Transverse colon (tissue), 4 donors: ENCODE measurements at places on chromosomes 2 and 18. TPM values are rescaled to one million over a fixed set of nuclear protein-coding genes. Genes with fewer than 3 reads are reported as not detected.
A peak's percentile ranks its signal among the peaks of the same experiment; 100 is the strongest.

GALR1 gene
- total RNA-seq = under 0.01 TPM

GAL3ST2 gene
- 90.1 TPM for total RNA-seq

PKDCC gene
- total RNA-seq = 60.6 TPM

DAW1 gene
- total RNA-seq = not detected

ANKRD53 gene
- not detected for total RNA-seq

GRCh38 chr2:72949045-72949444 lies 31.7 kb downstream of the EMX1 start:
- peak; percentile 43 for DNase-seq

DNA sequence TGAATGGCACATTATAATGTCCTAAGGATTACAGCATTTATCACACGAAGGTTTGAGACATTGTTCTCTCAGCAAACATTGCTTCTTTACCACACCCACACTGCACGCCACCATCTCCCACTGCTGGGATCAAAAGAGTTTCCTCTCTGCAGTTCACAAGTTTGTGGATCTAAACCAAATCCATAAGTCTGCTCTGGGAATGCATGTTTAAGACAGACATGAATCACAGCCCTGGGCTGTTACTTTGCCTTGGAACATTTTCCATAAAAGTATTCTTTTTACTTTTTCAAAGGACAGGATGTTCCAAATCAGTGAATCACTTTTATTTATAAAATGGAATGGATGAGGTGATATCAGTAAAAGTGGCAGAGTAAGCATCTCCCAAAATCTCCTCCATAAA lies 36.1 kb downstream of the STPG4 start:
- DNase-seq = no peak

GRCh38 chr2:130319536-130319935 lies 23.2 kb upstream of the IMP4 start:
- DNase-seq = no peak

GRCh38 chr2:112229348-112229747 lies 25.5 kb downstream of the ZC3H8 start:
- DNase-seq = no peak

DNA sequence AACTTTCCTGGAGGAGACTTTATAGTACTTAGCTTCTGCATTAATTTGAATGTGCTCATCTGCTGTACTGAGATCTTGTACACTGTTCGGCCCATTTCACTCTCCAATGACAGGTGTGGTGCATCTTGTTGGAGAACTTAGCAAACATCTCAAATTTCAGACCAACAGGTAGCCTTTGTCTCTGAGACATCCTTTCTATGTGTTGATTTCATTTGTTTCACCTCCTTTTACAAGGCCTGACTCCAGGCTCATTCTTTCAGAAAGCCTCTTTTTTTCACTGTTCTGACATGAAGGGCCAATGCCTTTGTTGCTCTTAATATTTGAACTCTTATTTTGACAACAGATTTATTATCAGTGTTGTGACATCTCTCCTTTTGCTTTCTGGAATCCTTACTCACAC lies 271.8 kb upstream of the FANCL start:
- no peak for DNase-seq

GRCh38 chr2:101106453-101107181 lies 44.6 kb downstream of the TBC1D8 start:
- DNase-seq = no peak

GRCh38 chr2:233912691-233913423 lies 4.3 kb upstream of the TRPM8 start:
- no peak for DNase-seq

DNA sequence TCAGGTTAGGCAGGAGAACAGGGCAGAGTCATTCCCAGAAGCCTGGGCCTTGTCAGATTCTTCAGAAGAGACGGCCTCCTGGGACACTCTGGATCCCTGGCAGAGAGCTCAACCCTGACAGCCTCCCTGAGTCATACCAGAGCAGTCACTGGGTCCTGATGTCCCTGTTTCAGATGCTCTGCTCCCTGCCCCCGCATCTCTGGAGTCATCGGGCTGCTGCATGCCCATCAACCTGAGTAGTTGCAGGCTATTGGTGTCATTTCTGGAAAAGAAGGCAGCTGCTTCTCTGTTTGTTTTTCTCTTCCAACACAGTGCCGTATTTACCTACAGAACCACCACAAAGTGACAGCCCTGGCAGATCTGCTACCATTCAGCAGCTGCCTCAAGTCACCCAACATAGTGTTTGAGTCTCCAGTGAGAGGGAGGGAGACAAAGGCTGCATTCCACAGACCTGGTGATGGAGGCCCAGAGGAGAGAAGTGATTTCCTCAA lies 145.1 kb downstream of the B3GNT2 start:
- DNase-seq = peak; percentile 14

- DNase-seq = no peak
Observed at GRCh38 chr2:128384446-128384845, 65.8 kb upstream of the HS6ST1 start.

GRCh38 chr18:46250084-46250811 lies 146.1 kb downstream of the HAUS1 start:
- peak; percentile 61 for DNase-seq

GRCh38 chr2:228673876-228674554 lies 492.5 kb upstream of the SPHKAP start:
- DNase-seq = no peak

DNA sequence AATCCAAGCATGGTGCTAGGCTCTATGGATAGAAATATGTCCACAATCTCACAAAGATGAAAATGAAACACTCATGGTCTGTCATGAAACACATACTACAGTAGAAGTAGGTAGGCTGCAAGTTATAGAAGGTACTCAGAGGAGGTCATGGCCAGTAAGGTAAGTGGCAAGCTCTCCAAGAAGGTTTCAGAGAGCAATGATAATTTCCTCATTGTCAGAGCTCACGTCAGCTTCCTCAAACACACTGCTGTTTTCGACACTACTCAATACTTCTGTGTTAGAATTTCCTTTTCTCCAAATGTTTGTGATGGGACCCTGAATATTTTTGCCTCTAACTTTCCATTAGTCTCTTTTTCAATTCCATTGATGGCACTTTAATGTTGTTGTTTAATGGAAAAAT lies 25.5 kb downstream of the CCDC141 start:
- no peak for DNase-seq

DNA sequence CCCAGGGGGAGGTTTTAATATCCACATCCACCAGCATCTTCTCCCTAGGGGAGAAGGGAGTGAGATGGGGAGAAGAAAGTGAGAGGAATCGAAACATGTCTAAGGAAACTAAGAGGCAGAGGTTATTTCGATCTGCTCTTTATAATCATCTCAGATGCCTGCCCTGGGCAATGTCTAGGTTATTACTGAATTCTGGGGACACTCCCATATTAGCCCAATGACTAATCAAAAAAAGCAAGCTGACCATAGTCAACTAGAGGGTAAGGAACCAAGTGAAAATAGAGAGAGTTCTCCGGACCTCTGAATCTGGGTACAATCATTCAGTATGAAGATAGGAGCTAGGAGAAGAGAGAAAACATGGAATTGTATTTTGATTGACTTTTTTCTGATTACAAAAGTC lies 56.7 kb upstream of the EML4 start:
- no peak for DNase-seq

- DNase-seq = no peak
Observed at GRCh38 chr2:130911996-130912395, 75.3 kb downstream of the ARHGEF4 start.

- DNase-seq = no peak
Observed at GRCh38 chr18:7749008-7749405, 181.9 kb downstream of the PTPRM start.

DNA sequence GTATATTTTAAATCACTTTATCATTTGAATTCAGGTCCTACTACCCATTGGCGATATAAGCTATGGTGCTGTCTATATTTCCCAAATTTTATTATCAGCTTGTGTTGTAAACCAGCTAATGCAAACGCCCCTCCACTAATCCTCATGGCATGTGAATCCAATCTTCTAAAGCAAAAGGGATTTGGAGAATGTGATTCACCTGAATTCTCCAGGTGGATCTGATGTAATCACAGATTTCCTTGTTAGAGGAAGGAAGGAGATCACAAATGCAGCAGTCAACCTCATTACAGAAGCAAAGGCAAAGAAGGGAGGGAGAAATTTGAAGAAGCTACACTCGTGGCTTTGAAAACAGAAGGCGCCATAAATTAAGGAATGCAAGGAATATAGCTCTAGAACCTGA lies 431.1 kb upstream of the CDH19 start:
- DNase-seq = no peak

DNA sequence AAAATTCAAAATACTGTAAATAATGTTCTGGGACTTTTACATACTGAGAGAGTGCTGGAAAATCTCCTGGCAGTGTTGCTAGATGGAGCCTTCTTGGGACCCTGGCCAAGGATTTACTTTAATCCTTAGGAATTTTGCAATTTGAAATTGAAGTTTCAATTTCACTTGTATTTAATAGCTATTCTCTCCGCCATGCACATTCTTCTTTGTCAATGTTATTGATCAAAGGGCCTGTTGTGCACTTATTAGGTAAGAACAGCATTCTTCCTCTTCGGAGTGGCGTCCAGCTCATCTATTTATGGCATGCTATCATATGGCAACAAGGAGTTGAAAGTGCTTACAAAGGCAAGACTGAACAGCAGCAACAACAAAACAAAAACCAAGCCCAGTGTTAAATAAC lies 40.1 kb upstream of the SOS1 start:
- no peak for DNase-seq

GRCh38 chr18:75157851-75158250 lies 51.1 kb downstream of the PTGR3 start:
- DNase-seq = no peak

DNA sequence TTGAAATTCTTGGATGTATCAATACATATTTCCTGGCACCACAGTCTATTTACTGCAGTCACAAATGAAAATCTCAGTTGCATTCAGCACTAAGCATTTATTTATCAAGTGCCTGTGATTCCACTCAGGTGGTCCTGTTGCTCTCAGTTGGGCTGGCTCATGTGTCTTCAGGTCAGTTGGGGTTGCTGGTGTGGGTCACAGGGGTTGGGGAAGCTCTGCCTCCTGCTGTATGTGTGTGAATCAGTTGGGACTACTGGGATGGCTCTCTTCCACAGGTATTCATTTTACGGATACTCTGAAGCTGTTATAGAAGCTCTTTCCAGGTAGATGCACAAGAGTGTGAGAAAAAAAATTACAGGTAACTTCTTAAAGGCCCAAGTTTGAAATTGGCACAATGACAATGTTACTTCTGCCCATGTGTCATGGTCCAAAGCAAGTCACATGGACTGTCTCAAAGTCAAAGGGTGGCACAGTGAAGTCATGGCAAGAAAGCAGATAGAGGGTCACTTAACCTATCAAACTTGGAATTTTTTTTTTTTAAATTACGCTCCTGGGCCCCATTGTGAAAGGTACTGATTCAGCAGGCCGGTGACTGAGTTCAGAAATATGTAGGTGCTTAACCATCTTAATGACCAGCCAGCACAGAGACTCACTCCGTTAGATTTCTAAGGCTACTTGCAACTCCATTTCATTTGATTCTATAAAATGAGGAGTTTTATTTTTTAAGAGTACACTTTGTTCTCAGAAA lies 249.2 kb upstream of the GCFC2 start:
- DNase-seq = no peak

- no peak for DNase-seq
Observed at GRCh38 chr18:2179498-2180183, 391.7 kb downstream of the METTL4 start.

DNA sequence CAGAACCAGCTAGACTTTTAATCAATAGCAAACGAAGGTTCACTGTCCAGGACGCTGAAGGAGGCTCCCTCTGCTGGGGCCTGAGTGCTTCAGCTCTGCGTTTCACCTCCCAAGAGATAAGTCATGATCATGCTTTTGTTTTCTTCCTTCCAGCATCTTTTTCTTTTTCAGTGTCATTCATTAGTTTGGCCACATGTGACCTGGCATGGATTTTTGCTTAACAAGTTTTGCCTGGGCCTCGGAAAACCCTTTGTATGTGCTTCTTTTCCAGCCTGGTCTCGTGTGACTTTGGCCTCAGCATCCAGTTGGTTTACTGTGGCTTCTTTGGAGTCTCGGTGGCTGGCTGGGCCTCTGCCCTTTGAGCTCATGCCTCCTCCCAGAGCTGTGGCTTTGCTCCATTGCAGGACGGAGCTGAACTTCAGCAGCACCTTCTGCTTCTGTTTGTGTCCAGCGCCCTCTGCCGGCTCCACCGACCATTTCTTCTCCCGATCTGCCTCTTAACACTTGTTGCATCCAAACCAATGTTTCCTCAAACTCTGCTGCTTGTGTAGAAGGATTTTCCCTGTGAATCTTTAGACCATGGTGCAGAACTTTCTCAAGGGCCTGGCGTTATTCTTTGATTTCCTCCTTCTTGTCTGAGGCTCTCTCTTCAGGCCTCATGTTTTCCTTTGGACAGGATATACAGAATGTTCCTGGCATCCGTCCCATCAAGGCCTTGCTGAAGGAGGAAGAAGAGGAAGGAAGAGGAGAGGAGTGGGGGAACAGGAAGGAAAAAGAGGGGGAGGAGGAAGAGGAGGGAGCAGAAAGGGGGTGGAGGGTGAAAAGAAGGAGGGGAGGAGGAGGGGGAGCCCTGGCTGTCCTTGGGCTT lies 23.6 kb upstream of the HES6 start:
- DNase-seq = peak; percentile 94
